ENCODE measurements at places on chromosomes 6 and 20.
A peak's percentile ranks its signal among the peaks of the same experiment; 100 is the strongest.

- peak; percentile 61 for DNase-seq
Measured at GRCh38 chr6:141988954-141989705, 143.6 kb upstream of the GJE1 start.

- DNase-seq: no peak
Measured at GRCh38 chr6:87276624-87277023, 45.8 kb upstream of the SMIM8 start.

DNA sequence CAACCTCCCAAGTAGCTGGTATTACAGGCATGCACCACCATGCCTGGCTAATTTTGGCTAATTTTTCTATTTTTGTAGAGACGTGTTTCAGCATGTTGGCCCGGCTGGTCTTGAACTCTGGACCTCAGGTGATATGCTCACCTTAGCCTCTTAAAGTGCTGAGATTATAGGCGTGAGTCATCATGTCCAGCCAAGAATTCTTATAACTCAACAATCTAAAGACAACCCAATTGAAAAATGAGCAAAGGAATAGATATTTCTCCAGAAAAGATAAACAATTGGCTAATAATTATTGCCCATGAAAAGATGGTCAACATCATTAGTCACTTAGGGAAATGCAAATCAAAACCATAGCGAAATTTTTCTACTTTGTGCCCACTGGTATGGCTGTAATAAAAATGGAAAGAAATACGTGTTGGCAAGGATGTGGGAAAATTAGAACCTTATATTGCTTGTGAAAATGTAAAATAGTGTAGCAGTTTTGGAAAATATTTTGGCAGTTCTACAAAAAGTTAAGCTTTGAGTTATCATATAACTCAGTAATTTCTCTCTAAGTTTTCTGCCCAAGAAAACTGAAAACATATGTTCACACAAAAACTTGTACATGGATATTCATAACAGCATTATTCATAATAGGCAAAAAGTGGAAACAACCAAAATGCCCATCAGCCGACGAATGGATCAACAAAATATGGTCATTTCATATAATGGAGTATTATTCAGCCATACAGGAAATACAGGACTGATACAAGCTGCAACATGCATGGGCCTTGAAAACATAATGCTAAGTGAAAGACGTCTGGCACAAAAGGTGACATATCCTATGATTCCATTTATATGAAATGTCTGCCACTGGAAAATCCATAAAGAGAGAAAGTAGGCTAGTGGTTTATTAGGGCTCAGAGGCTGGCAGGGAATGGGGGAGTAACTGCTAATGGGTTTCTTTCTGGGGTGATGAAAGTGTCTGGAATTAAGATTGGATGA lies 87.8 kb downstream of the UTRN start:
- DNase-seq: no peak

- DNase-seq: no peak
Measured at GRCh38 chr6:17504005-17504404, 96.1 kb upstream of the FAM8A1 start.

- no peak for DNase-seq
Measured at GRCh38 chr6:4794140-4794707, 18.0 kb downstream of the CDYL start.

DNA sequence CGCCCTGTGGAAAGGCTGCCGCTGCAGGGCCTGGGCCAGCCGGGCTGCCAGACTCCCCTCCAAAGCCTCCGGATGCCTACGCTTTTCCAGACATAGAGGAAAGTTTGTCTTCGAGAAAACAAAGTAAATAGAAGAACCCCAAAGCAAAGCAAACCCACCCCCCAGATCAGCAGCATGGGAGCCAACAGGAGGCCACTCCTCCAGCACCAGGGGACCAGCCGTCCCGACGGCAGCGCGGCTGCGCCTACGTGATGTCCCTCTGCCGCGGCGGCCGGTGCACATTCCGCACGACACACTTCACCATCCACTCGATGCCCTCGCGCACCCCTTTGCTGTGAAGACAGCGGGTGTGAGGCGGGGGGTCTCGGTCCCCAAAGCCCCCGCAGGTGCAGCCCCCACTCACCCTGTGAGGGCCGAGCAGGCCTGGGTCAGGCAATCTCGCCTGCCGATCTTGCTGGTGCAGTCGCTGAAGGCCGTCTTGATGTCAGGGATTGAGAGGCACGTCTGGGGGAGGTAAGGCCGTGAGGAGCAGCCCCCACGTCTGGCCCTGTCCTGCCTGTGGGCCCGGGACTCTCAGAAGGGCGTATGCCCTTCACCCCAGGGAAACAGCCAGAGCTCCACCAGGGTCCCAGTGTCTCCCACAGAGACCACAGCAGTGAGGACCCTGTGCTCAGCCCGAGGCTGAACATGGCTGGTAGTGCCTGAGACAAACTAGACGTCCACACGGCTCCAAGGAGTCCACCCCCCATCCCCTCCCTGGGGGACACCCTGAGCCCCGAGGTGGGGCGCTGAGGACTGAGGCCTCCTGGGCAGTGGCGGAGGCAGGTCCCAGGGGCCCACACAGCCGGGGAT lies 4.0 kb downstream of the TNFRSF6B start:
- DNase-seq: no peak

- DNase-seq: peak; percentile 12
Measured at GRCh38 chr6:169008641-169009257, 244.9 kb downstream of the THBS2 start.

- DNase-seq: no peak
Measured at GRCh38 chr20:43538878-43539700, 19.7 kb upstream of the SGK2 start.

DNA sequence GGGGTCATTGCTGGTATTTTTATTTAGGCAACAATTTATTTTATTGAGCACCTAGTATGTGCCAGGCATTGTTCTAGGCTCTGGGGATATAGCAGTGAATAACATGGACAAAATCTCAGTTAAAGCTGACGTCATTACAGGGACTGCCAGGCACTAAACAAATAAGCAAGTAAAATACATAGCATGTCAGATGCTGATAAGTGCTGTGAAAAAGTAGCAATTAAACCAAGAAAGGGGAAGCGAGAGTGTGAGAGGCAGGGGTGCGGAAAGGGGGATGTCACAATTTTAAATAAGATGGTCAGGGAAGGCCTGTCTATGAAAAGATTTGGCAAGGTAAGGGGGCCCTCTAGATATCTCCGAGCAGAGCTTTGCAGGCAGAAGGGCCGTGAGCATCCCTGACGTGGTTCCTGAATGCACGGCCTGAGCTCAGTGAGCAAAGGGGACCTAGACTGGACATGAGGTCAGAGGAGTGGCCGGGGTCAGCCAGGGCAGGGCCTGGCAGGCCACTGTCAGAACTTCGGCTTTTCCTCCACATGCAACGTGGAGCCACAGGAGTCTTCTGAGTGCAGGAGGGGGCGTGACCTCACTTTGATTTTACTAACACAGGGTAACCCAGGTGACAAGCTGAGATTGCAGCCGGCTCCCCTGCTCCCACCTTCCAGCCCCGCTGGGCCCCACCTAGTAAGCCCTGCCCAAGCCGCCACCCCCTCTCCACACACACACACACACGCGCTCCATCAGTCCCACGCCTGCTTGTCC lies 24.2 kb upstream of the SIRPA start:
- DNase-seq: no peak

- DNase-seq: no peak
Measured at GRCh38 chr20:37944456-37944981, 41.6 kb downstream of the VSTM2L start.

DNA sequence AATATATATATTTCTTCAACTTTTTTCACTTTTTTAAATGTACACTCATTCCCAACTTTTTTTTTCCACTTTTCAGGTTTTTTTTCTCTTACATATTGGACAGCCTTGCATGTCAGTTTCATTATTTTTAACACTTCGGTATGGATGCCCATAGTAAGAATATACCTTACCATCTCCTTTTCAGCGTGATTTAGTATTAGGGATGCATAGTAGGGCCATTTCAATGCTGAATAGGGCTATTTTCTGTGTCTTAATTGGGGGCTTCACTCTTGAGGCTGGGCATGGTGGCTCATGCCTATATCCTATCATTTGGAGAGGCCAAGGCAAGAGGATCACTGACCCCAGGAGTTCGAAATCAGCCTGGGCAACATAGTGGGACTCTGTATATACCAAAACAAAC lies 6.7 kb downstream of the RNF114 start:
- DNase-seq: no peak

DNA sequence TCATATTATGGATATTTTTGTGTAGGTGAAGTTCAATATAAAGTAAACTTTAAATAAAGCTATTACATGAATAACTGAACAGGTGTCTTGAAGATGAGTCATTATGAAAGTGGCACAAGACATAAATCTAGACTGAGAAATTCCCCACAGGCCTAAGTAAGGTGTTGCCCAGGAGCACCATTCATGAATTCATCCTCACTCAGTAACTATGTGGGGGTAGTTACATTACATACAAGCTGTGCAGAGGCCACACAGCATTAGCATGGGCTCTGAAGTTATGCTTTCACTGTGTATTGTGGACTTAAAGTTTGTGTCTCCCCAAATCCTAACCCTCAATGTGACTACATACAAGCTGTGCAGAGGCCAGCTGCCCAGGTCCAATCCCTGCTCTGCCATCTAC lies 65.9 kb downstream of the BCAS1 start:
- no peak for DNase-seq

- DNase-seq: no peak
Measured at GRCh38 chr6:141992109-141992508, 140.6 kb upstream of the GJE1 start.

DNA sequence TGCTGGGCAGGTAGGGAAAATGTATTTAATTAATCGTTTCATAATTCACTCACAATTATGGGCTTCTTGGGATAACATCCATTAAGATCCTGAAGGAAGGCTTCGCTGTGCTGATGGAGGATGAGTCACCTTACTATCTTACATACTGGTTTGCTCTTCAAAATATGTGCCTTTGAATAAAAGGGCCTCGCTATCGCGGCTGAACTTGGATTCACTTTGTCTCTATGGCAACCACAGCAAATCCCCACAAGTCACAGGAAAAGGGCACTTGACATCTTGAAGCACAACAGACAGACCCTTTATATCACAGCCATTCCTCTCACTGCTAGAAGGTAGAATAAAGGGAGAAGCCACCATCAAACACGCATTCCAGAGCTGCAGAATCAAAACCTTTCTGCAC lies 141.3 kb upstream of the MYLIP start:
- peak; percentile 71 for DNase-seq

DNA sequence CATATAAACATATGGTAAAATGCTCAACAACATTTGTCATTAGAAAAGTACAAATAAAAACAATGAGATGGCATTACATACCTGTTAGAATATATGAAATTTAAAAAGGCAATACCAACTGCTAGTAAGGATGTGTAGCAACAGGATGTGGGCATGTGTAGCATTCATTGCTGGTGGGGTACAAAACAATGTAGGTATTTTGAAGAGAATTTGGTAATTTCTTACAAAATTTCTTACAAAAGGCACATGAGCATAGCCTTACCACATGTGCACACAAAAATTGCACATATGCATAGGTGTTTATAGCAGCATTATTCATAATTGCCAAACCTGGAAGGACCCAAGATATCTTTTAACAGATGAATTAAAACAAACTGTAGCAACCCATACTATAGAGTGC lies 1355.1 kb upstream of the CITED2 start:
- DNase-seq: no peak

DNA sequence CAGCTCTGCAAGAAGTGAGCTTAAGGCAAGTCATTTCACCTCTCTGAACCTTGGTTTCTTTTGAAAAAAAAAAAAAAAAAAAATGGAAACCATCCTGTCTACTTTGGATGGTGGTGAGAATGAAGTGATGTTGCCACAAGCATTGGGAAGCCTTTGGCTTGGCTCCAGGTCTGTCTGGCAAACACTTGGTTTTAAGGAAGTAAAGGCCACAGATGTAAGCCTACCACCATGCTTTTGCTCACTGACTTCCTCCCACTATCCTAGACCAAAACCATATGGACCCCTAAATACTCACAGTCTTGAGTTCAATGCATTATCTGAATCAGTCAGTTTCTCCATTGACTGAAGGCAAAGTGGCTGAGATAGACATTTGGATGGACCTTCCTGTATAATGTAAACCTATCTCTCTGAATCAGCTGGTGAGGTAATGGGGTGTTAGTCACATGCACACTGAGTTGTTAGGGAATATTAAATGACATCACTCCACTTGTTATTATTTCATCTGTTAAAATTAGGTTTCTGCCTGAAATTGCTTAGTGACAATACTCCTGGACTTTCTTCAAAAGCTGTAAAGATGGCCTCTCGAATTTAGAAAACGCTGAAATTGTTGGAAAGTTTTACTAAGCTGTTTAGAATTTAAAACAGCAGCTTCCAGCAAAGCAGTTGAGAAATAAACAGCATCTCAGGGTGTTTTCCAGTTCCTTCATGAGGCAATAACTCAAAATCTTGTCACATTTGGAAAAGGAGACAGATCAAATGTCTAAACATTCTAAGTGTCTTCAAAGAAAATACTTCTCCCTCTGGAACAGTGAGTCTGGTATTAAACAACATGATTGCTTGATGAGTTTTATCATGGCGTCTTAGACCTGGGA lies 833.5 kb downstream of the DHX35 start:
- no peak for DNase-seq

- no peak for DNase-seq
Measured at GRCh38 chr20:37438464-37439222, 82.4 kb upstream of the NNAT start.

DNA sequence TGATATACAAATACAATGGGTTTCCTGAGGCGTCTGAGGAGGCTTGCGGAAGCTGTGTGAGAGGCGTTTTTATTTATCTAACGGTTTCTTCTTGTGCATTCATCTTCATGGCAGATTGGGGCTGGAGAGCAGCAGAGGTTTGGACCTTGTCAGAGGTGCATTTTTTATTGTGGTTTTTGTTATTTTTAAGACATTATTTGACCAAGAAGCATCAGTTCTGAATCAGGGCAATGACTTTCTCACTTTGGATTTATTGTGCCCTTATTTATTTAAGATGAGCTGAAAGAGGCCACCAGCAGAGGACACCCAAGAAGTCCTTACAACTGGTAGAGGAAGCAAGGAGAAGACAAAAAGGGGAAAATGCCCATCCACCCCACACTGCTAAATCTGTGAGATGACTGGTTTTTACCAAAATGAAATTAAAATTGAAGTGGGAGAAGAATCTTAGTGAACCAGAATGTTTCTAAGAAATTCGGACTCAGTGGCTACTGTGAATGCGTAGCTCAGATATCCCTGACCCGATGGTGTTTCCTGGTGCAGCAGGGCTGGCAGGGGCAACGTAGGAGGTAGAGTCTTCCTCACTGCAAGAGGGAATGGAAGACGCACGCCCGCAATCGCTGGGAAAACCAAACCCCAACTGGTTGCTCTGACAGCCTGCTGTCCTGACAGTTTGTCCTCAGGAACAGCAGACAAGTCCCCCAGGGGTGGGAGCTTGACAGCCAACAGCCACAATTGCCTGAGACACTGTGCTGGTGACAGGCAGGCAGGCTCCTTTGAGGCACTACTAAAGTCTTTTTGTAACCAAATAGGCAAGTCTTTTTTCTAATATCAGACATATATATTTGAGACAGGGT lies 14.2 kb downstream of the PRR18 start:
- no peak for DNase-seq

Measured in amniotic epithelial cell (primary cell).